ENCODE measurements at places on chromosomes 3 and 15.

GRCh38 chr15:59380902-59381610 is 8.4 kb upstream of the MYO1E start:
- DNase-seq = no peak

GRCh38 chr3:112004669-112005068 is 5.9 kb downstream of the TAGLN3 start:
- DNase-seq = no peak

- DNase-seq = no peak
These were observed 22.0 kb upstream of the FLNB start for GRCh38 chr3:57986261-57986660.

GRCh38 chr3:170689296-170689829 is 103.5 kb upstream of the SLC7A14 start:
- no peak for DNase-seq

- DNase-seq = no peak
These were observed 115.6 kb downstream of the ADAMTSL3 start for GRCh38 chr15:83769411-83769999.

DNA sequence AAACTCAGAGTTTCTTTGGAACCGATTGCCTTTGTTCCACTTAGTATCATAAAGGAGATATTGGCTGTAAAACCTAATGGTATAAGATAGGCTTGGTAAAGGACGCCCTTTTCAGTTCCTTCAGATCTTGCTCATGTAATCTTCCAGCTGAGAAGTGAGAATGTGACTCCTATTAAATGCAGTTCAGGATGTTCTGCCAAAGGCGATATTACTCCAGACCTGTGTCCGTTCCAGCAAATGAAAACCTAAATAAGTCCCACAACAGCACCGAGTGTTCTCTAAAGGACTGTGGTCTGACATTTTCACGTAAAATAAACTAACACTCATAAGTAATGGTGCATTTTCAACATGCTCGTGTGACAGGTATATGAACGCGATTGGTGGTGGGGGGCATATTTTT is 276.2 kb downstream of the FEZF2 start:
- DNase-seq = no peak
